Neural progenitor cell (in vitro differentiated cells): ENCODE measurements at places on chromosomes 2 and 18. TPM values are rescaled to one million over a fixed set of nuclear protein-coding genes. Genes with fewer than 3 reads are reported as not detected.

MYO3B gene
- total RNA-seq = 16.8 and 27.3 TPM in 2 replicates

SPATA3 gene
- total RNA-seq = not detected in 2 replicates

- DNase-seq = no peak
Observed at GRCh38 chr18:78784861-78785260, 194.8 kb upstream of the SALL3 start.

DNA sequence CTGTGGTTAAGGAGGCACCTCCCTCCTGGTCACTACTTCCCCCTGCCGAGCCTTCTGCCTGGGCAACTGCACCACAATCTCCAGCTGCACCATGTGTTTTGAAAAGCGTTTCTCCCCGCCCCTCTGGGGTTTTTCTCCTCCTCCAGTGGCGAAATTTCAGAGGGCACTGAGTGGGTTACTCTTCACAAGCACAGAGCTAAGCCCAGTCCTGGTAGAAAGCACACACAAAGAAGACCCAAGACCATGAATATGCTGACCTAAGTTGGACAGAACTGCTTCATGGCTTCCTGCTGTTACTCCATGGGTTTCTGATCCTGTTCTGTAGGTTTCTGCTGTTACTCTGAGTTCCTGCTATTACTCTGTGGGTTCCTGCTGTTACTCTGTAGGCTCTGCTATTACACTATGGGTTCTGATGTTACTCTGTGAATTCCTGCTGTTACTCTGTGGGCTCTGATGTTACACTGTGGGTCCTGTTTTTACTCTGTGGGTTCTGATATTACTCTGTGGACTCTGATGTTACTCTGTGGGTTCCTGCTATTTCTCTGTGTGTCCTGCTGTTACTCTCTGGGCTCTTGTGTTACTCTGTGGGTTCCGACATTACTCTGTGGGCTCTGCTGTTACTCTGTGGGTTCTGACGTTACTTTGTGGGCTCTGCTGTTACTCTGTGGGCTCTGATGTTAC lies 216.6 kb downstream of the RTP5 start:
- no peak for DNase-seq

DNA sequence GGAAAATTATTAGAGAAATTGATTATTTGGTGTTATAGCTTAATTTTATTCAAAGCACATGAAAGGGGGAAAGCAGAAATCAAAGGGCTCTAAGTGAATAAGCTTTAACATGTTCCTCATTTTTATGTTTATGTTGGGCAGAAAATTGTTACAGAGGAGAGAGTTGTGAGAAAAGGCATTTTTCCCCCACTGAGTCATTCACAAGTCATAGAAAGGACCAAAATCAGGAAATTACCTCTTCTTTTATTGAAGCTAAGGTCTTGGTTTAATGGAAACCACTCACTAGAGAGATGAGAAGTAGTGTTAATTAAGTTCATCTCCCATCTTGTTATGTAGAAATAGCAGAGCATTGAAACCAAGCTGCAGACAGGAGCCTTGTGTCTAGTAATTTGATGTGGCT lies 175.3 kb upstream of the THUMPD2 start:
- no peak for DNase-seq

HOXD10 gene
- not detected in 2 replicates for total RNA-seq

DNA sequence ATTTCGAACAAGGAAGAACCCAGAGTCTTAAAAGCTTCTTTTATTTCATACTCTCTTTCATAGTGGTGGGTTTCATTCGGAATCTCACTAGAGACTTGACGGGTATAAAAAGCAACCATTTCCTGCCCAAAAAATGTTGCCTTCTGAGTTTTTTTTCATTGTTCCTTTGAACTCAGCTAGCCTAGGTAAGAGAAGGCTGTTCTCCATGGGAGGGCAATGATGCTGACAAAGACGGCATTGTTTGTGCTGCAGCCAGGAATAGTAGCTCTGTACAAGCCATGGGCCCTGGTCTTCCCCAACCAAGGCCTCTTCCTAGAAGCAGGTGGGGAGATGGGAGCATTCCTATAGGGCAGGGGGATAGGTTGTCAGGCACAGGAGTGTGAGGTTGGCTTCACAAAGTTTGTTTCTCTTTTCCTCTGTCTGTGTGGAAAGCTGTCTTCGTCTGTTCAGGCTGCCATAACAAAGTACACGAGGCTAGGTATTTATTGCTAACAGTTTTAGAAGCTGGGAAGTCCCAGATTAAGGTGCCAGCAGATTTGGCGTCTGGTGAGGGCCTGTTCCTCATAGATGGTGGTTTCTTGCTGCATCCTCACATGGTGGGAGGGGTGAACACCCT lies 405.1 kb downstream of the NBAS start:
- DNase-seq = peak; percentile 60

COL3A1 gene
- total RNA-seq = 0.22 TPM in 1 of 2 replicates, not detected in the other
